IPS DF 19.7 (cell line): ENCODE measurements at places on chromosomes 1 and 21.

DNA sequence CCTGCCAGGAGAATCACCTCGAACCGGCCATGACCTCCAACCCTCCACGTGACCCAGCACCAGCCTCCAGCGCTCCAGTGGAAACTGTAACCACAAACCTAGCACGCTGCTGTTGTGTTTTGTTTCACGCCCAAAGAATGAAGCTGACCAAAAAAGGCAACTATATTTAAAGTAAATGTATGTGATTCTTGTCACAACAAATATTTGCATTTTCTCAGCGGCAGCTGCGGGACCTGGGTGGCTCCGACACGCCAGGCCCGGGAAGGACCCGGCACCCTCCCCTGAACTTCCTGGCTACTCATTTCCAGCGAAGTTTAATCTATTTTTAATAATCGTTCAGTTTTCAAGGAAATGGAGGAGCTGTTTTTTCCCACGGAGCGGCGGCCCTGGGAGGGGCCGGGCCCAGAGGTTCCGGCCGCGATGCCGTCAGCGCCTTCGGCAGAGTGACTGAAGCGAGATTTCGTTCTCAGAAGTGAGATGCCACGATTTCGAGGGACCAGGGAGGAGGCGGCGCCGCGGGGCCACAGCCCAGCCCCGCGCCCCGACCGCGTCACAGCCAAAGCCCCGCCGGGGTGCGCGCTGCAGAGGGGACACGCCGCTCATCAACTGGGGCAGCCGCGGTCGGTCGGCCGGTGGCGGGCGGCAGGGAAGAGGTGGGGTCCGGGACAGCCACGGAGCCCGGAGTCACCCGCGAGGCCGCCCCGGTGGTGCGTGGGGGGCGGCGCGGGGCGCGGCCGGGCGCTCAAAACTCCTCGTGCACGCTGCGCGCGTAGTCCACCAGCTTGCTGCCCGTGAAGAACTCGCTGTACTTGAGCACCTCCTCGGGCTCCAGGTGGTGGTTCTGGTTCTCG is 3.0 kb upstream of the TNFRSF4 start:
- DNase-seq, result no peak

DNA sequence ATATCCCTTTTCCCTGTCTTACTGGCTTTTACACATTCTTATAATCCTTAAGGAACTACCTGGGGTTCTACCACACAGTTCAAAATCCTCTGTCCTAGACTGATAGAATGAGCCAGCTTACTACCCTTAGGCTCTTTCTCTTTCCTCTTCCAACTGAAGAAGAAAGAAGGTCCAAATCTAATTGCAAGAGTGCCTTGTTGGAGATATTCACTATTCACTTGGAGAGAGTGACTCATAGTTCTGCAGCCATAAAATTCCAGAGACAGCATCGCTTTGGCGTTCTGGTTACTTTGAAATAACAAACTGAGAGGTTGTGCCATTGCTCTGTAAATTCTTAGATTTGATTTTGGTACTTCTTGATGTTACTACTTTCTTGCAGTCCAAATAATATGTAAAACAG is 4.2 kb downstream of the CADM3 start:
- no peak for DNase-seq

- no peak for DNase-seq
Measured at GRCh38 chr1:35537806-35538205, 19.4 kb downstream of the KIAA0319L start.

DNA sequence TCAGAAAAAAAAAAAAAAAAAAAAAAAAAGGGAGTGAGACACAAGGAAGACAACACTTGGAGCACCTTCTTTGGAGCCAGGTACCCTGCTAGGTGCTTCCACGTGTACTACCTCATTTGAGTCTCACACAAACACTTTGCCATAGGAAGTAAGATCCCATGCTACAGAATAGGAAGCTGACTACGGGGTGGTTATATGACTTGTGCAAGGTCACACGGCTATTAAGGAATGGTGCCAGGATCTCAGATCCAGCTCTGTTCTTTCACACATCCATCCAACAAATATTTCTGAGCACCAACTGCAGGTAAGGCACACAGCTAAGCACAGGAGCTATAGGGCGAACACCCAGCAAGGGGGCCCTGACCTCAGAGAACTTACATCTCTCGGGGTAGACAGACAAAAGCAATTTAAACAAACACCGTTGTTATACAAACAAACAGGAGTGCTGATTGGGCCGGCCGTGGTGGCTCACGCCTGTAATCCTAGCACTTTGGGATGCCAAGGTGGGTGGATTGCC is 22.4 kb downstream of the PTAFR start:
- DNase-seq, result no peak

DNA sequence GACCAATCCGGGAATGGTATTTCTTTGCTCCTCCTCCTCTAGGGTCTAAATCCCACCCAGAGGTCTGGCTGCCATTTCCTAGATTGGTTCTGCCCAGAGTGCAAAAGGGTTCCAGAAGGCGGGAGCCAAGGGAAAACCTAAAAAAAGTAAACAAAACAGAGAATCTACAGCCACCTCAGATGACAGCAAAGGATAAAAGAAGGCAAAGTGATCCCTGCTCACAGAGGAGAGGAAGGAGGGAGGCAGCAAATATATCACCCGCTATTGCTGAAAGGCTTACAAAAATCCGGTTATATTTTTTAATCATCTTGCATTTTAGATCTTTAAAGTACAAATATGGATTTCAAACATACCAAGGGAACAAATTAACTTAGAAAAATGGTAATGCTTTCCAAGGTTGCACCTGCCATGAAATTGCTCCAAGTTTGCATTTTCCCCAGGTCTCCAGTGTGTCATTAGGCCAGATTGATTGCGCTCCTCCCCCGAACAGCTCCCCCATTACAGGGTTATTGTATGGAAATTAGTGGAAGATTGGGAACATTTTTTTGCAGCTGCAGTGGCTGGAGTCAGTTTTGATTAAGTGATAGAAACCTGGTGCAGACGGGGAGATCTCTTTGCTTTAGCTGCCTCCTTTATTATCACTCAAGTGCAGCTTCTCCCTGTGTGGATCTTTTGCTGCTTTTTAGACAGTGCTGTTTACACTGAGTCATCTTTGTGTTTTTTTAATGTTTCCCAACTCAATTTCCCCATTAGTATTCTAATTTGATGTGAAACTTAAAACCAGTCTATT is 280.5 kb upstream of the CAMK1G start:
- no peak for DNase-seq

- no peak for DNase-seq
Measured at GRCh38 chr1:166390366-166391033, 223.7 kb upstream of the FAM78B start.

DNA sequence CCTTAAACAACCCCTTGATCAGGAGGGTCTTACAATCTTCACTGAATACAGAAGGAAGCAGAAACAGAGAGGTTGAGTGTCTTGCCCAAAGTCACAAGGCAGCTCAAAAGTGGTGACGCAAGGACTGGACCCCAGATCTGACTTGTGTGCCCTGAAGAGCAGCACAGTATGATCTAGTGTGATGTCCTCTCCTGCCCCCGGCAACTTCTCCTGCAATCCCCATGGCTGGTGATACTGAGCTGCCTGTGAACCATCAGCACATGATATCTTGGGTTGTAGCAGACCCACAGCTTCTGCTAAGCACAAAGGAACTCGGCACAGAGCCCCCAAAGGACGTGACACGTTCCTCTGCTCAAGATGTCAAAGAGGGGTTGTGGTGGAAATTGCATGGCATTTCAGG is 51.2 kb upstream of the EDN2 start:
- DNase-seq, result no peak

DNA sequence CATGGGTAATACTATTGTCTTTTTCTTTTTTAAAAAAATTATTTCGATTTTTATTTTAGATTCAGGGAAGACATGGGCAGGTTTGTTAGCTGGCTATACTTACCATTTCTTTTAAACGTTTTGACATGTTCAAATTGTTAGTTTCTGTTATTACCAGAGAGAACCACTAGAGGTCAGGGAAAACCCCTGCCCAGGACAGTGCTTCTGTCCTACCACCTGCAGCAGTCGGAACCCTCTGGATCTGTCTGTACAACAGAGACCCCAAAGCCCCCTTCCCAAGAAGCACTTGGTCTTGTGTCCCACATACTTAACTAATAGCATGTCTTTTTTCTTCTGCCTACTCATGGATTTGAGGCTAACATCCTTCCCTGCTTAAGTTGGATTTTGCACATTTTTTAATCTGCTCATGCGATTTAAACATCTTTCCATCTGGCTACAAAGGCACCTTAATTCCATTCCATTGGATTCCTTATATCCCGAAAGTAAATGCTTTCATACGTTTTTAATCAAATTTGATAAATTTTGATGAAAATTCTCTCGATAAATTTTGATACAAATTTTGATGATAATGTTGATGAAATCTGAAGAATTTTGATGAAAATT is 10.0 kb upstream of the C1orf115 start:
- no peak for DNase-seq

DNA sequence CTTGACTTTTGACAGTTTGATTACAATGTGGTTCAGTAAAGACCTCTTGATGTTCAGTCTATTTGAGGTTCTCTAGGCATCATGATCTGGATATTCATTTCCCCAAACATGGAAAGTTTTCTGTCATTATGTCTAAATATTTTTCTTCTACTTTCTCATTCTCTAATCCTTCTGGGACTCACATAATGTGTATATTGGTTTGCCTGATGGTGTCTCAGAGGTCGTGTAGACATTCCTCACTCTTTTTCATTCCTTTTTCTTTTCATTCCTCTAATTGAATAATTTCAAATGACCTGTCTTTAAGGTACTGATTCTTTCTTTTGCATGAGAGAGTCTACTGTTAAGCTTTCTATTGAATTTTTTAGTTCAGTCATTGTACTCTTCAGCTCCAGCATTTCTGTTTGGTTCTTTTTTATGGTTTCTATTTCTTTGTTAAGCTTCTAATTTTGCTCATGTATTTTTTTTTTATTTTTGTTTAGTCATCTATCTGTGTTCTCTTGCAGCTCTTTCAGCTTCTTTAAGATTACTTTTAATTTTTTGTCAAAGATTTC is 158.4 kb downstream of the GDAP2 start:
- no peak for DNase-seq

DNA sequence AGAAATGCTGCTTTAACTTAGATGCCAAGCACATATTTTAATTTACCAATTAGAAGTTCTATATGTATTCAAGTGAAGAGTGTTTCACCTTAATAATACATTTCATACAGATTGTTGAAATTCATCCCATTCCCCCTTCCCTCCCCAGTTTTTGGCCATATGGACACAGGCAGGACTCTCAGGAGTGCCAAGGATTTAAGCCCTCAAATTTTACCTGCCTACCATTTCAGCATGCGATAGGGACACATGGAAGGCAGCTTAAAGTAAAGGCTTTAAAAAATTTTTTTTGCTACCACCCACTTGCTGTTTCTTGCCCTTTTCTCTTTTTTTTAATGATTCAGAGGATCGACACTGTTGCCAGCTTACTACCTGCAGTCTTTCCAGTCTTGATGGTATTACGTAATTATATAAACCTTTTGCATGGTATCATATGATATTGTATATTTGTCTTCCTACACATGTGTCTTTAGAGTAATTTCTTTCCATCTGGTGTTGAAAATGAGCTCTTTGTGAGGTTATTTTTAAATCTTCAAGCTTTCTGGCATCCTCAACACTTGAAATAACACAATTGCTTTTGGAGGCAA is 7.0 kb downstream of the EPB41 start:
- no peak for DNase-seq

DNA sequence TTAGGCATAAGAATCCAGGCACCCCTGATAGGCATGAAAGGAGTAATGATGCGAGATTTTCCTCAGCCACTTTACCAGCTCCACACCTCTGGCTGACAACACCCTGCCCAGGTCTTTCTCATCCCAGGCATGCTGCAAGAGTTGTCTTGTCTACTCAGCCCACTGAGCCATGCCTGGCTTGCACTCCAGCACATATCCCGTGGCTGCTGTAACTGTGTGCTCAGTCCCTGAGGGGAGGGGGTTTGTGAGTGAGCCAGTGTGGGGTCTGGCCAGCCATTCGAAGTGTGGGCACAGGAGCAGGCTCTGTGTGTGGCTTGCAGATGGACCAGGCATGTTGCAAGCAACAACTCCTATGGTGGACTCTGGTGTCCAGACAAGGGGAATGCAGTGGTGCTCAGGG is 529.6 kb downstream of the ADGRL2 start:
- no peak for DNase-seq
